ENCODE measurements at places on chromosomes 11 and 22.

DNA sequence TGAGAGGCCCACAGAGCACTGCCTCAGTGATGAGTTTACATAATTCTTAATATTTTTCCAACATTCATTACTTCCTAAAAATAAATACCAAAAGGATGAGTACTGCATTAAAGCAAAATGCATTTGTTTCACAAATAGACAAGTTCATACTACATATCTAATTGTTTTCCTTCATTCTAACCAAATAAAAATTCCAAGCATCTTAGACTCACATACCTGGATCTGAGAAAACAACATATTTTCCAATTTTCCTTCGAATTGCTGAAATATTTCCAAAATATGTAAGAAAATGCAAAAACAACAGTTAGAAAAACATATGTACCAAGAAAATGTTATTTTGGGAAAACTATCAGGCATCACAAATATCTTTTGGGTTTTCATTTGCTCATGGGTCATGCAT is 127.9 kb upstream of the CEP126 start:
- no peak for DNase-seq

- DNase-seq = no peak
Measured at GRCh38 chr11:47514825-47515647, 37.9 kb downstream of the CELF1 start.

GRCh38 chr11:6637871-6638270 is 17.7 kb downstream of the DCHS1 start:
- no peak for DNase-seq

- no peak for DNase-seq
Measured at GRCh38 chr11:125170001-125170509, 5.5 kb downstream of the PKNOX2 start.

DNA sequence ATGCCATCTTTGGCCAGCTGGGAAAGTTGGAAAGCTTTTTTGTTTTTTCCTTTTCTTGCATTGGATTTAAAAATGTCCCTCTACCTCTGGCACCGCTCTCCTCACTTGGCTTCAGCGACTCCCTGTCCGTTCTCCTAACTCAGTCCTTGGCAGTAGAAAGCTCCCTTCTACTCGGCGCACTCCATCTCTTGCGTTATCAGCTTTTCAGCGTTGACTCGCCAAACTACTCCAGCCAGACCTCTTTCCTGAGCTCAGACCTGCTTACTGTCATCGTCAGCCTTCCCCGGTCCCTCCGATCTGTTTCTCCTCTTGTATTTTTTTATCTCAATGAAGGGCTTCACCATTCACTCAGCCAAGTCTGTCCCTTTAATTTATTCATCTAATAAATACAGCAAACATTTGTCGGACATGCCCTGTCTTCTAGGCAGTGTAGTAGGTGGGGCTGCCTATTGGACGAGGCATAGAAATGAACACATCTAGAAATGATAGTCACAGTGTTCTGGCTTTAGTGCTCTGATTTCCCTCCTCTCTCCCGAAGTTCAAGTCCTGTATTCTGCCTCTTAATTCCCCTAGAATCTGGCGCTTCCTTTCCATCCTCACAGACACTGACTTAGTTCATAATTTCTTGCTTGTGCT is 839 bp downstream of the CEP164 start:
- DNase-seq = peak; percentile 64

DNA sequence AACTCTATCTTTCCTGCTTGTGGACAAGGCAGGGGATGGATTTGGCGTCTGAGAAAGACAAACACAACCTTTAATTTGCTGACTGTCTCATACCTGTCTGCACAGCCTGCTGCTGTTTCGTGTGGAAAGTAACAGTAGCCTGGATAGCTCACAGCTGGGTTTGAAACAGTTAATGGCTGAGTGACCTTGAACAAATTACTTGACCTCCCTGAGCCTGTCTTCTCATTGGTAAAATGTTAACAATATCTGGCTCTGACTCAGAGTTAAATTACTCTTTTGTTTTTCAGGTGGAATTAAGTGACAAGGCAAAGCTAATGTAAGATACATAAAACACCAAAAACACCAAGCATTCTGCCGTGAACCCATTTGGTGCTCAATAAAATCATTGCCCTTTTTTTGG is 41.1 kb upstream of the ADA2 start:
- no peak for DNase-seq
